ENCODE measurements at places on chromosomes 12 and 14.
A peak's percentile ranks its signal among the peaks of the same experiment; 100 is the strongest.

GRCh38 chr12:89678225-89678624 lies 30.4 kb downstream of the ATP2B1 start:
- DNase-seq: no peak

DNA sequence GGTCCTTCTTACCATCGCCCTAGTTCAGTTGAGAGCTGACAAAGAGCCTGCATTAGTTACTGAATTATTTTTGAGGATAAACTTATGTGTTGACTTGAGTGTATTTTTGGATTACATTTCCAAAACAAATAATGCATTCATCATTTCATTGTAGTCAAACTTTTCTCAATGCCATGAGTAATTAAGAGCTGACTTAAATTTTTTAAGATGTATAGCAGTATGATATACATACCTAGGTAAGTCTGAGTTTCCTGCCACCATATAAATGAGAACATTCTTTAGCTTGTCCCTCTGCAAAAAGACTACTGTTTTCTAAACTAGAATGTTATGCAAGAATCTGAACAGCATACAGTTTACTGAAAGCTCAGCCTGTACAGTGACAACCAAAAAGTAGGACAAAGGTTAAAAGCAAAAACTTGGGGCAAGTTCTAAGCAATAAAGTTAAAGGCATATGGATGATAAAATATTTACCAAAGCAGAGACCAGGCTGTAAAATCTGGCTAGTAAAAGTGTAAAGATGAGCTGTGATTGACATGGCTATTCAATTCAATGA lies 82.1 kb upstream of the FERMT2 start:
- no peak for DNase-seq

GRCh38 chr14:100239211-100239839 lies 381 bp downstream of the YY1 start:
- DNase-seq: no peak

DNA sequence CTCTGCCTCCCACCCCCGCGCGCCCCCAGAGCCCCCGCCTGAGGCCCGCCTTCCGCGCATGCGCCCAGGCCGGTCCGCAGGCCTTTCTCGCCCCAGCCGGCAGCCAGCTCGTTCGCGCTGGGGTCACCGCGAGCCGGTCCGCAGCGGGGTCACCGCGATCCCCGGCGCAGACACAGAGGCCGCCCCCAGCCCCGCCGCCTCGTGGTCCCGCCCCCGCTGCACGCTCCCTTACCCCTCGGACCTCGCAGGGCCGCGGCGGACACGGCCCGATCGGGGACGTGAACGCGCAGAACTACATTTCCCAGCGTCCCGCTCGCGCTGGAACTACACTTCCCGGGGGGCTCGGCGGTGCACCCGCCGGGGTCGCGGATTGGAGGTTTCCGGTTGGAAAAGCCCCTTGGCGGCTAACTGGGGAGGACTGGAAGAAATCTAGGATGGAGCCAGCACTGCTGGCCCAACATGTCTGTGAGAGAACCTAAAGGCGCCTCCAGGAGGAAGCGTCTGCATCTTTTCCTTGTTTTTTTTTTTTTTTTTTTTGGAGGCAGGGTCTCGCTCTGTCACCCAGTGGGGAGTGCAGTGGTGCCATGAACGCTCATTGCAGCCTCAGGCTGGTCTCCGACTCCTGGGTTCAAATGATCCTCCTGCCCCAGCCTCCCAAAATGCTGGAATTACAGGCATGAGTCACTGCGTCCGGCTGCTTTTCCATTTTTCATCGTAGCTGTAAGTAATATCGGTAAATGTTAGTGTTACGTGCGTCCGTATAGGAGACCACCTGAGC lies at the start of gene ZNF605:
ZNF605 (minus strand) TSS at position 296 of the 778 bp plus-strand sequence. CDS start 10,671 bp downstream, outside the sequence.
- peak; percentile 74 for DNase-seq

GRCh38 chr14:87080146-87080545 lies 912.8 kb downstream of the GALC start:
- no peak for DNase-seq

DNA sequence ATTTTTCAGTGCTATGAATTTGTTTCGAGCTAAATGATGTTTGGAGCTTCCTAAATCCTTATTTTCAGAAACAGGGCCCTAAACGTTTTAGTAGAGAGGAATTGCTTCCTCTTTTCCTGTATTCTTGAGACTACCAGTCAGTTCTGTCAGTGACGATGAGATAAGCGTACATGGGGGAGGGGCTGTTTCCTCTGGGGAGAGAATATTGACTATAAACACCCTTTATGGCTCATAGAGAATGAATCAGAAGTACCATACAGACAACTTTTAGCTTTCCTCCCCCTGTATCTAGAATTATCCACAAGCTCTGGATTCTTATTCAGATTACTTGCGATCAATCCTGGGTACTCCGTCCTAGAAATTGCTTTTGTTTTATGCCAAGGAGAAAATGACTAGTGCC lies 5.1 kb downstream of the TBK1 start:
- DNase-seq: no peak

GRCh38 chr12:21656905-21657325 lies 727 bp downstream of the LDHB start:
- peak; percentile 24 for DNase-seq

DNA sequence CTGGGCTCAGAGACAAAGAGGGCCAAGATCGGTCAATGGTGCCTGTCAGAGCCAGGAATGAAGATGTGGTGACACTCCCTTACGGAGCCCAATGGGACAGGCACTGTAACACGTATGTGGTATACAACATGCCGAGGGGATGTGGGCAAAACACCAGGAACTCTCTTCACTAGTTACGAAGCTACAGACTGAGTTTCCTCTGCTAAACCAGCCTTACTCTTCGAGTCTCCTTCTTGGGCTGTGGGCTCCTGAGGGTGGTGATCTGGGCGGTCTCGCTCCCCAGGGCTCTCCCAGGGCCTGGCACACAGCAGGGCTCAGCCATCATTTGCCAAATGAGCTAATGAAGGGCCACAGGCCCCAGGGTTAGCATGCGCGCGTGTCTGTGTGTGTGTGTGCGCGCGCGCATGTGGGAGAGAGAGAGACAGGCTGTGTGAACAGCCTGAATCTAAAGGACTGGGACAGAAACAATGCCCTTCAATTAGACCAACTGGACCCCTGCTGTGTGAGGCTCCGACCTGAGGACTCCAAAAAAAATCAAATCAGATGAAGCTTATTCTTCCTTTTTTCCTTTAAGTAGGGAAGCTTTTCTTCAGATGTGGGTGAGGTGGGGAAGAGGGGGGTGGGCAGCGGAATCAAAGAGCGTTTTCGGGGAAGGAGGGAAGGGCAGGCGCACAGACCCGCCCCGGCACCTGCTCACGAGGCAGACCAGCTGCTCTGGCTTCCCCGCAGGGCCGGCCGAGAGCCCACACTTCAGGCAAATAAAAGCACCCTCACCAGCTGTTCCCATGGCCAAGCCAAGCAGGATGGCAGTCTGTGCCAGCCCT lies 42.5 kb downstream of the CCDC88C start:
- DNase-seq: no peak

DNA sequence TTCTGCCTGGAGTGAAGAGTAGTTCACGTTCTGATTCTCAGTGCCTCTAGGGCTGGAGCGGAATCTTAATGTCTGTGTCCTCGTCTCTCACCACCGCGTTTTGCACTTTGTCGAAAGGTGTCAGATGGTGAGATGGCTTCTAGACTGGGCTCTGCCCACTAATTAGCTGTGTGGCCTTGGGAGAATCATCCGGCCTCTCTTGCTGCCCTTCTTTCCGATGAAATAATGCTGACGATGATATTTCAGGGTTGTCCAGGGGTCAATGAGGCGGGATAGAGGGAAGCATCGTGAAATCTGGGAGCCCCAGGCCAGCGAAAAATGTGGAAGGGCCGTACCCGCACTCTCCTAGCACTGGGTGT lies 811 bp upstream of the GALNT16 start:
- no peak for DNase-seq

- DNase-seq: peak; percentile 45
These were observed 10.0 kb downstream of the NYNRIN start for GRCh38 chr14:24408764-24409163.

GRCh38 chr12:49019443-49020324 lies 1.1 kb upstream of the PRKAG1 start:
- DNase-seq: no peak

Measured in fibroblast of the conjunctiva (primary cell).